ENCODE measurements at places on chromosomes 5 and 9.
A peak's percentile ranks its signal among the peaks of the same experiment; 100 is the strongest.

- DNase-seq, result no peak
Observed at GRCh38 chr5:106757672-106758071, 913.1 kb downstream of the EFNA5 start.

GRCh38 chr9:10678790-10679189 lies 66.0 kb upstream of the PTPRD start:
- DNase-seq, result peak; percentile 90

DNA sequence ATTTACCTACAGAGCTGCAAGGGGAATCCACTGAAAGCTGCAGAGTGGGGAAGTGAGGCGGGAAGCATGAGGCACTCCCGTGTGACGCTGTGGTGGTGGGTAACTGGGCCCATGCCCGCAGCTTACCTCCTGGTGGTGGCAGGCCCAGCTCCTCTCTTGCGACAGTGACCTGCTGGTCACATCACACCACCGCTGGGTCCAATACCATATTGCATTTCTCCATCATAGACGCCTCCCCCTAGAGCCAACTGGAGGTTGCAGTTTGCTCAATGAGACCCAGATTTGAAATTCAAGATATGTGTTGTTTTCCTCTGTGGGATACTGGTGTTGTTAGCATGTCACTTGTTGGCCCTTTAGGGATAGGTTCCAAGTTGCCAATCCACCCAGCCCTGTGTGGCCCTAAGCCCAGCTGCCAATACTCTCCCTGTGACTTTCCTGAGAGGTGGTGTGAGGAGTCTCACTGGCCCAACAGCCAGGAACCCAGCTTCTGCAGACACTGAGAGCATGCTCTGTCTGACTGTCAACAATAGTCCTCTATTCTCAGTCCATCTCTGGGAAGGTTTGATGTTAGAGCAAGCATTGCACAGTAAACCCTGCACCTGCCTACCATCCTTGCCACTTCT lies 428.3 kb downstream of the GADD45G start:
- DNase-seq, result no peak

GRCh38 chr5:174793684-174794328 lies 69.4 kb downstream of the MSX2 start:
- DNase-seq, result peak; percentile 67

- DNase-seq, result no peak
Observed at GRCh38 chr5:76099756-76100155, 16.6 kb downstream of the SV2C start.

DNA sequence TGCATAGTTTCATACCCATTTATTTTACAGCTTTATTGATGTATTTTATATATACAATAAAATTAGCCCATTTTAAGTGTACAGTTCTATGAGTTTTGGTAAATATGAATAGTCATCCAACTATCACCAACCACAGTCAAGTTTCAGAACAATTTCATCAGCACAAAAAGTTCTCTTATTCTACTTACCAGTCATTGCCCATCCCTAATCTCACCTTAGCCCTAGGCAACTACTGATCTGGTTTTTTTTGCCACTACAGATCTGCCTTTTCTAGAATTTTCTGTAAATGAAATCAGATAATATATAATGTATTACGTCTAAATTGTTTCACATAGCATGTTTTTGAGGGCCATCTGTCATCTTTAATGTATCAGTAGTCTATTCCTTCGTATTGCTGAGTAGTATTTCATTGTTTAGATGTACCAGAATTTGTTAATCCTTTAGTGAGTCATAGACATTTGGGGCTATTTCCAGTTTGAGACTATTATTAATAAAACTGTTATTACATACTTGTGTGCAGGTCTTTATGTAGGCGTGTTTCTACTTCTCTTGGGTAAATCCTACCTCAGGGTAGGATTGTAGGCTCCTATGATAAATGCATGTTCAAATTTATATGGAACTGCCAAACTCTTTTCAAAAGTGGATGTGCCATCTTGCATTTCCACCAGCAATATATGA lies 198.5 kb upstream of the ADAMTSL1 start:
- DNase-seq, result no peak

- no peak for DNase-seq
Observed at GRCh38 chr5:116566251-116566650, 8.4 kb downstream of the SEMA6A start.

GRCh38 chr5:57033103-57033502 lies 81.2 kb upstream of the MIER3 start:
- DNase-seq, result no peak

DNA sequence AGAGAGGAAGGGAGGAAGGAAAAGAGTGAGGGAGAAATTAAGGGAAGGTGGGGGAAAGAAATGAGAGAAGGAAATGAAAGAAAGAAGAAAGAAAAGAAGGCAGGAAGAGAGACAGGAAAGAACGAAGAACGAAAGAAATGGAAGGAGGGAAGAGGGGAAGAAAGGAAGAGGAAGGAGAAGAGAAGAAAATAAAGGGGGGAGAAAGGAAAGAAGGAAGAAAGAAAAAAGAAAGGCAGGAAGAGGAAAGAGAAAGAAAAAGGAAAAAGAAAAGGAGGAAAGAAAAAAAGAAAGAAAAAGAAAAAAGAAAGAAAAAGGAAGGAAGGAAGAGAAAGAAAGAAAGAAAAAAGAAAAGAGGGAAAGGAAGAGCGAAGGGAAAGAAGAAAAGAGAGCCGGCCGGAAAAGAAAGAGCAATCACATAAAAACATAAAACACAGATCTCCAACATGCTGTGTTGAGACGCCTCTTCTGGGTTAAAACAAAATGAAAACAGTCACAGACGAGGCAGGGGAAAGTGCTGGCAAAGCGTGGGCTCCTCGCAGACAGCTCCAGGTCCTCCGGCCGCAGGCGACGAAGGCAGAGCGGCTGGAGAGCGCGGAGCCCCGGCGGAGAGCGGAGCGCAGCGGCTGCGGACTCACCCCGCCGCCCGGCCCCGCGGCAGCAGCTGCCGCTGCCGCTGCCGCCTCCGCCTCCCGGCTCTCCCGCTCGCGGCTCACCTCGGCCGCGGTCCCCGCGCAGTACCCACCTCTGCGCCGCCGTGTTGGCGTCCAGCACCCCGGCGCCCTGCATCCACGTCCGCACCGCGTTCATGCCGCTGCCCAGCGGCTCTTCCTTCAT lies 896 bp downstream of the EBF1 start:
- DNase-seq, result peak; percentile 68

- DNase-seq, result peak; percentile 96
Observed at GRCh38 chr9:105296877-105297287, 52.4 kb downstream of the SLC44A1 start.

- no peak for DNase-seq
Observed at GRCh38 chr5:172421-172820, 18.9 kb upstream of the LRRC14B start.
